ENCODE measurements at places on chromosomes 1 and 21.

DNA sequence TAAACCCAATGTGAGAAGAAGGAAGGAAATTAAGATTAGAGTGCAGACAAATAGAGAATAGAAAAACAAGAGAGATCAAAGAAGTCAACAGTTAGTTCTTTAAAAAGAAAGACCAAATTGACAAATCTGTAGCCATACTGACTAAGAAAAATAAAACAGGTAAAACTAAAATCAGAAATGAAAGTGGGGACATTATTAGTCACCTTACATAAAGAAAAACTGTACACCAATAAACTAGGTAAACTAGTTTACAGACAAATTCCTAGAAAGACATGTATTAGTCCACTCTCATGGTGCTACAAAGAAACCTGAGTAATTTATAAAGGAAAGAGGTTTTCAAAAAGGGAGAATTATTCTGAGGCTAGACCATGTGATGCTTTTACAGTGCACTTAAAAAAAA is 22.3 kb downstream of the BLZF1 start:
- DNase-seq = no peak

DNA sequence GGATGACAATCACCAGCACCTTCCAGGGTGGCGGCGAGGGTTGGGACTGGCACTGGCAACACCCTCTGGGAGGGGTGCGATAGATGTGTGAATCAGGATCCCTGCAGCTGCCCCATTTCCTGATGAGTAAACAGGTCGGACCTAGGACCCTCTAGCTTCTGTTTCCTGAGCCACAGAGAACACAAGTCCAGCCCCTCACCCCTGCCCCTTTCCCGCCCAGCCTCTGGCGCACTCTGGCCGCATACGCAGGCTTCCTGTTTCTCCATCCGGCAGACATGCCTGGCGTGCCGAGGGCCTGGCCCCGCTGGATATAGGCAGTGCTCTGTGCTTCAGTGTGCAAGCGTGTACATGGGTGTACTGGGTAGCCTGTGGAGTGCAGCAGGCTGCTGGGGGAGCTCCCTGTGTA is 4.6 kb downstream of the PEAR1 start:
- no peak for DNase-seq

GRCh38 chr1:235108185-235108593 is 20.4 kb downstream of the TOMM20 start:
- no peak for DNase-seq

- no peak for DNase-seq
Observed at GRCh38 chr1:152928671-152929070, 18.3 kb upstream of the SPRR5 start.

GRCh38 chr1:67777016-67777415 is 56.3 kb downstream of the GNG12 start:
- DNase-seq = no peak

- DNase-seq = no peak
Observed at GRCh38 chr1:12539320-12539704, 78.7 kb downstream of the DHRS3 start.

- DNase-seq = no peak
Observed at GRCh38 chr1:182144646-182145030, 83.1 kb upstream of the ZNF648 start.
